NCI-H2081 treated with DMSO at 0.1 percent for 48 hours (cell line): ENCODE measurements at places on chromosomes 12 and 14.
A peak's percentile ranks its signal among the peaks of the same experiment; 100 is the strongest.

- DNase-seq, result no peak
These were observed 162.1 kb downstream of the ESRRB start for GRCh38 chr14:76537906-76538647.

DNA sequence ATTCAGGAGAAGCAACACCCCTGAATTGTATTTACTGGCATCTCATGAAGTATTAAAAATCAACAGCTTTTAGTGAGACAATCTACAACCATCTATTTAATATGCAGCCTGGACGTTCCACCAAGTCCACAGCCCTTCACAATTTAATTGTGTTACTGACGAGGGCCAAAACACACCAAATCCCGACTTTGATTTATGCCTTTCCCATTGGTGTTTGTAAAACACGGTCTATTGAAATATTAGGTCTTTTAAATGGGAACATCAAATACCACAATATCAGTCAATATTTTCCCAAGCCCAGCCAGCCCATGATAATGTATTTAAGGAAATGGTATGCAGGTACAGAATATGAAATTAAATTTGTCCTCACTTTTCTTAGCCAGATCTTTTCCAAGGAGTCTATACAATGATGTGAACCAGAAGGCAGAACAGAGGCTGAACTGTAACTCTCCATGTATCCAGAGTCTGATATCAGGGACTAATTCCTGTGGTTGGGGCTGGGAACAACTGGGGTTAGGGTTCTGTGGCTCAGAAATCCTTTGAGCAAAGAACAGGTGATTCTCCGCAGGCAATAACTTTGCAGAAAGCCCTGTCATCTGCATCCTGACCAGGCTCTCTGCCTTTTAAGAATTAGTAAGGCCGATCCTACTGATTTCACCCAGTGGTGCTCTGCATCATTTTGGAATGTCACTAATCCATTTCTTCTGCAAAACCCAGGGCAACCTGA lies 179.3 kb upstream of the GZMB start:
- no peak for DNase-seq

GRCh38 chr12:68871921-68872320 lies 61.0 kb downstream of the CPM start:
- DNase-seq, result no peak

DNA sequence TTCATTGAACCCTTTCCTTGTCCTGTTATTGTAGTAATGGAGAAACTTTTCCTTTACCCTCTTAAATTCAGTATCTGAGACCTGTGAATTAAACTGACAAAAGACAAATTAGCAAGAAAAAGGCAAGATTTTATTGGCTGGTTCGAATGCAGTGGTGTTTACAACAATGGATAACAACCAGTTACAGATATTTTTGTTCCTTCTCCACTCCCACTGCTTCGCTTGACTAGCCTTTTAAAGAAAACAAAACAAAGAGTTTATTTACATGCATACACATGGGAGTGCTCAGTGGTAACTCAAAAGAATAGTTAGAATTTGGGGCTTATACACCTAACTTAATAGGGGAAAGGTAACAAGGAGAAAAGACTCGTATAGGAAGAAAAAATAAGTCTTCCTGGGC lies 37.0 kb upstream of the HECTD1 start:
- DNase-seq, result no peak

- DNase-seq, result no peak
These were observed 97.6 kb downstream of the PIWIL1 start for GRCh38 chr12:130435331-130435730.

- no peak for DNase-seq
These were observed 55.3 kb downstream of the DACT1 start for GRCh38 chr14:58693048-58693447.

DNA sequence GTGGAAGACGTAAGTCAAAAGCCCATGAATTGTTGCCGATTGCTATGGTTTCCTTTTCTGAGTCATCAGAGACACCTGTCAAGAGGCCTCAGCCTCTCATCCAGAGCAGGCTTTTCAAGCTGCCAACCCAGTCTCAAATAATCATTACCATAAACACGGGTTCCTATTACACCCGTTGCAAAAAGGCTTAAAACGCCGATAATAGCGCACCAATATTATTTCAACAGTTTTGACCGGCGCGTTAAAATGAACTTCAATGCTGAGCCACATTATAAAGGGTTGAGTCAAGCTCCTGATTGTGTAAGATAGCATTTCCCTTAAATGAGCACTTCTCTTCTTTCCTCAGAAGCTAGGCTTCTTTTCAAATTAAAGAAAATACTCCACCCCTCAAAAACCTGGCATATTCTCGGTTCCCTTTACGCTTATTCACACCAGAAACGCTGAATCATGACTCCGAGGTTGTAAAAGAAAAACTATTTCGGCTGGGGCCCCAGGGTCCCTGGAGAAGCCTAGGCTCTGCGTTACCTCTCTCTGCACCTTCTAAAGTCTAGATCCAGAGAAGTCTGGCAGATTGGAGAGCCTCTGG lies 1.4 kb downstream of the TMTC1 start:
- no peak for DNase-seq

- no peak for DNase-seq
These were observed 50.9 kb downstream of the CLIP1 start for GRCh38 chr12:122371475-122372045.

DNA sequence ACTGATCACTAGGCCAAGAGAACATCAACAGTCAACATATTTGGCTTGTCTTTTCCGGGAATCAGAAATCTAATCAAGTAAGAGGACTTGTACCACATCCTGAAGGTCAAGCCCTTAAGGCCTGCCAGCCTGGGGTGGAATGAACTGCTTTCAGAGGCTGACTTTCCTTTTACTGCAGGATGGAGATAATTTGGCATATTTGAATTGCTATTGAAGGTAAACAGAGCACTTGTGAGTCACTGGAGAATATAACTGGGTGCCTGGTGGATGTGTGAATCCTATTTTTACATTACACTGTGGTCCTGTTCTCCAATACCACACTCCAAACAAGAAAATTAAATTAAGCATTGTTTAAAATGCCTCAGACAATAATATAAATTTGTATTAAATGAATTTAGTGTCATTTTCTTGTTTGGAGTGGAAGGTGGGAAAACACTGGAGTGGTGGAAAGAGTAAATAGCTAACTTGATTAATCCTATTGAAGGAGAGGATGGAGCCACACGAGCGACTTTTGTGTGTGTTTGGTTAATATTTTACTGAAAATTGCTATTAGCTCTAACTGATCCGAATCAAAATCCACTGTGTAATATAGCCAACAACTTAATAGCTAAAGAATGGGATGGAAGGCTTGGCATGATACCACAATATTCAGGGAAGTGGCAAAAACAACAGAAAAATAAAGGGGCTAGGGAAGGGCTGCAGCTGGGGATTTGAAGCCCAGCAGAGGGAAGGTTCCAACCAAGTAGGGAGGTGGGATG lies 89.4 kb downstream of the OTX2 start:
- no peak for DNase-seq

- DNase-seq, result no peak
These were observed 985.3 kb upstream of the FLRT2 start for GRCh38 chr14:84544486-84545131.

- no peak for DNase-seq
These were observed 1.1 kb downstream of the NELL2 start for GRCh38 chr12:44874981-44875416.

DNA sequence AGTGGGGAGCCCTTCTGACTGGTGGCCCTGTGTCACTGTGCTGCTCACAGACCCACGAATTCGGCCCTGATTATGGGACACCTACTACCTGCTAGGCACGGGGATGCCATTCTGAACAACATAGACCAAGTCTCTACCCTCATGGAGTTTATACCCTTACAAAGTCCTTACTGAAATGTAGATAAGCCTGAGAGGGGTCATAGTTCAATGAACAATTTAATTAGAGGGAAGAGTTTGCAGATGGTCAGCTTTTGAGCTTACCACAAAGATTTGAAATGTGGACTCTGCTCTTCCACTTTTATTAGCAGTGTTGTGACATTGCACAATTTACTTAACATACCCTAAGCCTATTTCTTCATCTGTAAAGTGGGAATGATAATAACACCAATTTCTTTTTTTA lies 161.1 kb downstream of the MYRFL start:
- no peak for DNase-seq

DNA sequence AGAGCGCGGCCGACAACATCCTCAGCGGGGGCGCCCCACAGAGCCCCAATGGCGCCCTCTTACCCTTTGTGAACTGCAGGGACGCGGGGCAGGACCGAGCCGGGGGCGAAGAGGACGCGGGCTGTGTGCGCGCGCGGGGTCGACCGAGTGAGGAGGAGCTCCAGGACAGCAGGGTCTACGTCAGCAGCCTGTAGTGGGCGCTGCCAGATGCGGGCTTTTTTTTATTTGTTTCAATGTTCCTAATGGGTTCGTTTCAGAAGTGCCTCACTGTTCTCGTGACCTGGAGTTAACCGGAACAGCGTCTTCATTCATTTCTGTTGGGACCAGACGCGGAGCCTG lies 103.8 kb upstream of the FKBP4 start:
- no peak for DNase-seq

GRCh38 chr12:132600048-132601032 lies 10.0 kb downstream of the LRCOL1 start:
- DNase-seq, result peak; percentile 39

DNA sequence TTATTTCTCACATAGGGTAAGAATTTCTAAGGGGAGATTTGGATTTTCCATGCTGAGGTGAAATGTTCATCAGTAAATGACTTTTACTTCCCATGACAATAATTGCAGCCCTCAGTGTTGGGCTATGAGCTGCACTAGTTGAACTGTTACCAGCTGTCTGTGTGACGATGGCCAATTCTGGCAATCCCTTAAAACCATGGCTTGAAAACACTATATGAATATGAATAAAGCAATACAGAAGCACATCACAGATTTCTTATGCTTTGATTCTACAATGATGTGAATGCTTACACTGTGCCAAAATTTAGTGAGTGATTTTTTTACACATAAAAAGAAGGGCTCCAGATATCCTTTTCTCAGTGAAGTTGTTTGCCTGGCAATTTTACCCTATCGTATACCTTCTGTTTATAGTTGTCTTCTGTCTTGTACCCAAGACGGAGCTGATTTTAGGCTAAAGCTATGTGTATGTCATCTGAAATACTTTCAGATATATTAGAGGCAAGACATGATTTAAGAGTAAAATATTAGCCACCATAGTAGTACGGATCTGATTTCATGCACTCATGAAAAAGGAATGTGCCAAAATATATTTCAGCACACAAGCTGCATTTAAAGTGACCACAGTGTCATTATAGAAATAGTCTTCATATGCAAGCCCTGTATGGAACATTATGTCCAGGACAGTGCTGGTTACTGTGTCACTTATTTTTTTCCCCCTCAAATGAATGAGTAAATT lies 52.0 kb downstream of the SLC38A4 start:
- no peak for DNase-seq

GRCh38 chr14:58750321-58751269 lies 112.8 kb downstream of the DACT1 start:
- DNase-seq, result no peak

GRCh38 chr12:54197010-54197409 lies 8.2 kb upstream of the SMUG1 start:
- no peak for DNase-seq

GRCh38 chr12:46154221-46154985 lies 114.4 kb downstream of the SLC38A1 start:
- no peak for DNase-seq

GRCh38 chr12:51683763-51684357 lies 92.8 kb downstream of the SCN8A start:
- no peak for DNase-seq

DNA sequence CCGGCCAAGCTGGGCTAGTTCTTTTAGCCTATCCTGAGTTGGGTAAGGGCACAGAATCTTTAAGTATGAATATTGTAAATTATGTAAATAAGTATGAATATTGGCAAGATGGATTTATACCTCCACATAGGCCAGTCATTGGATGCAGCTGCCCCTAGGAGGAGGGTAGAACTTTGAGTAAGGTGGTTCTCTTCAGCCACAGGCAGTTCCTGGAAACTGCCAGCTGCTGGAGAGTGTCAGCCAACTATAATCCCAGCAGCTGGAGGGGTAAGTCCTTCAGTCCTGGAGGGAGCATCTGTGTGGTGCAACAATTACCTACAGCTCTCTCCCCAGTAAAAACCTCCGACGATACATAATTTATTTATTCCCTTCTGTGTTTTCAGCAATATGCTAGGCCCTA lies 65.8 kb upstream of the TMPO start:
- no peak for DNase-seq

DNA sequence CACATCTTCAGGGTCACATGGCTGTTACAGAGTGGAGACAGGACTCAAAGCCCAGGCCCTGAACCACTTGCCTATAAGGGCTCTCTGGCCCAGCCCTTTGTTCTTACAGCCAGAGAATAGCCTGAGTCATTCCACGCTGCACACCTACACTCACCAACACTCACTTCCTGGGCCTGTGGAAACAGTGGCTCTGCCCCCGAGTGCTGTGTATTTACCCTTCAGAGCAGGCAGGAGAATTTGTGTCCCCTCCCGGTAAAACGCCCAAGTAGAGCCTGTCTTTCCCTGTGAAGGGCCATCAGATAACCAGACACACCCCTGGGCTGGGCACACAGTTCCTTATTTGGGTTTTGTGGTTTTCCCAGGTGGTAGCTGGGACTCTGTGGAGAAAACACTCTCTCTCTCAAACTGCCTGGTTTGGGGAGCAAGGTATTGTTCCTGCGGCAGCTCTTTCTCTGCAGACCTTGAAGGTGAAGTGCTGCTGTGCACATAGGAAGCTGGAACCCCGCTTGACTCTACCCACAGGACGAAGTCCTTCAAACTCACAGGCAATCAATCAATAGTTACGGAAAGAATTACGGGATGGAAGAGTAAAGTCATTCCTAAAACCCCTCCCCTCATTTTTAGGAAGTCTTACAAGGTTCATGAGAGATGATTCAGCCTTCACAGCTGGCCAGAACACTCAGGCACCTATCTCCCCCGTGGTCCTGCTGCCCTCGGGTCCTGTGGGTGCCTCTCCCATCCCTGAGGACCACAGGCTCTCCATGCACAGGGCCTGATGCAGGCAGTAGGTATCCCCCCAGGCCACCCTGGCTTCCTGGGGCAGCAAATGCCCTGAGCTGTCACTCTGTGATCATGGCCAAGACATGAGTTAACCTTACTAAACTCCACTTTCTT lies 20.3 kb downstream of the FIGNL2 start:
- no peak for DNase-seq

DNA sequence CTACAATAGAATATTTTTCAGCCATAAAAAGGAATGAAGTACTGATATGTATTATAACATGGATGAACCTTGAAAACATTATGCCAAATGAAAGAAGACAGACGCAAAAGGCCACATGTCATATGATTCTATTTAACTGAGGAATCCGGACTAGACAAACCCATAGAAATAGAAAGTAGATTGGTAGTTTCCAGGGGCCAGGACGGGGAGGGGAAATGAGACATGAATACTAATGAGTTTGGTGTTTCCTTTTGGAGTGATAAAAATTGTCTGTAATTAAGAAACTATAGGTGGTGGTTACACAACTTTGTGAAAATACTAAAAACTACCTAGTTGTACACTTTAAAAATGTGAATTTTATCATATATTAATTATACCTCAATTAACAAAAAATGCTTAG lies 247.6 kb downstream of the BCAT1 start:
- no peak for DNase-seq
